ENCODE measurements at places on chromosomes 5 and 9.

DNA sequence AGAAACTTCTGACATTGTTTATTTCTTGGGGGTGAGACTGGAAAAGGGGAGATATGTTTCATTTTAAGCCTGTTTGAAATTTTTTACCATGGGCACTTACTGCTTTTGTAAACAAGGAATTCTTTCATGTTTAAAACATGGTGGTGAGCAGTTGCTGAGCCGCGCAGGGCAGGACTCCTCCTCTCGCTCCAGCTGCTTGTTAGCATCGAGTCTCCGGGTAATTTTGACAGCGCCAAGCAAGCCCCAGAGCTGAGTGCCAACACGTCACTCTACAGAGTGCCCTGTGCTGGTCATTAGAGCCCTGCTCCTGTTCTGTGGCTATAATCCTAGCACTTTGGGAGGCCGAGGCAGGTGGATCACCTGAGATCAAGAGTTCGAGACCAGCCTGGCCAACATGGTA, 116.5 kb upstream of the MSX2 start:
- no peak for DNase-seq

DNA sequence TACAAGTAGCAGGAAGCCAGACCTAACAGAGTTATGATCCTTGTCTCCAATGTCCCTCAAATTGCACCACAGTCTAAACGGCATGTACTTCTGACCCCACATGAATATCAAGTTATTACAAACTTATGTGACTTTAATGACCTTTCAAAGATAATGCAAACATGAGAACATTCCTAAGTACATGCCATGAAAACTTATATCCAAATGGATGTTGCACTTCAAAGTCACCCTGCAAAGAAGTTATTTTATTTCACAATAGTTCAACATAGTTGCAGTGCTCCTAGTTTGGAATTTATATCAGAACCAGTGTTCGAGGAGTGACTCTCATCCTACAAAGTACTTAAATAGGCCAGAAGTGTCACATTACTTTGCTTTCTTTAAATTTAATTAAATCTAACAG, 41.2 kb upstream of the ITGA1 start:
- peak; percentile 63 for DNase-seq

DNA sequence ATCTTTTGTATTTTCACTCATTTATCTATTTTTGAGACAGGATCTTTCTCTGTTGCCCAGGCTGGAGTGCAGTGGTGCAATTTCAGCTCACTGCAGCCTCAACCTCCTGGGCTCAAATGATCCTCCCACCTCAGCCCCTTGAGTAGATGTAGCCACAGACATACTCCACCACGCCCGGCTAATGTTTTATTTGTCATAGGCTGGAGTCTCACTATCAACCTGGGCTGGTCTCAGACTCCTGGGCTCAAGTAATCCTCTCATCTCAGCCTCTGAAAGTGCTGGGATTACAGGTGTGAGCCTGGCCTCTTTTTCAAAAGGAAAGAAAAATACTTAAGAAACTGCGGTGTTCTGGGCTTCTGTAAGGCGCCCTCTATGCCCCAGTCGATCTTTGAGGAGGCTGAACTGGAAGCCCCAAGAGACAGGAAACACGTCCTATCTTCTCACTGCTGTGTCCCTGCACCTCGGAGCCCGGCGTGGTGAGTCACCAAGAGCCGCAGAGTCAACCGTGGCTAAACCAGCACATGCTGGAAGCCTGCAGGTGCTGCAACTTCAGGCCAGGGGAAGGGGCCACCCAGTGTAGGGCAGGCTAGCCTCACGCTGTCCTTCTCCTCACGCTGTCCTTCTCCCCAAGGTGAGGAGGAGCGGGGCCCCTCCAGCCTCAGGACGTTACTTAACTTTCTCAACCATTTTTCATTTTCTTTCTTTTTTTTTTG, 15.2 kb upstream of the LHX3 start:
- peak; percentile 16 for DNase-seq

DNA sequence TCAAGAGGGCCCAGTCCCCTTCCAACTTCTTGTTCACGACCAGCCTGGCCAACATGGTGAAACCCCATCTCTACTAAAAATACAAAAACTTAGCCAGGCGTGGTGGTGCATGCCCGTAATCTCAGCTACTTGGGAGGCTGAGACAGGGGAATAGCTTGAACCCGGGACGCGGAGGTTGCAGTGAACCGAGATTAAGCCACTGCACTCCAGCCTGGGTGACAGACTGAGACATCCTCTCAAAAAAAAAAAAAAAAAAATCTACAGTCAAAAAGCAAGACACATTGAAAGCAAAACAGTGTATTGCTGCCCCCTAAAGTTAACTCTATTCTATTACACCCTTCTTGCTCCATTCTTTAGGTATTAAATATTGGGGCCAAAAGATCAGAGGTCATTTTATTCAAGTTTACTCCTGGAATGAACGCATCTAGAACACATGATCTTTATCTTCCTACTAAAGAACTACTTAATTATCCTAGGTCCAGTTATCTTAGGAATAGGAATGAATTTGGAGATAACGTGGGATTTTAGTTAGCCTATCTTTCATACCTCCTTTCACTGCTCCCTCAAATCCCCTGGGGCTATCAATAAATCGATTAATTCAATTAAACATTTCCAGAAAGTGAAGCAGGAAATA, 2.4 kb downstream of the ATG12 start:
- DNase-seq, result peak; percentile 42

DNA sequence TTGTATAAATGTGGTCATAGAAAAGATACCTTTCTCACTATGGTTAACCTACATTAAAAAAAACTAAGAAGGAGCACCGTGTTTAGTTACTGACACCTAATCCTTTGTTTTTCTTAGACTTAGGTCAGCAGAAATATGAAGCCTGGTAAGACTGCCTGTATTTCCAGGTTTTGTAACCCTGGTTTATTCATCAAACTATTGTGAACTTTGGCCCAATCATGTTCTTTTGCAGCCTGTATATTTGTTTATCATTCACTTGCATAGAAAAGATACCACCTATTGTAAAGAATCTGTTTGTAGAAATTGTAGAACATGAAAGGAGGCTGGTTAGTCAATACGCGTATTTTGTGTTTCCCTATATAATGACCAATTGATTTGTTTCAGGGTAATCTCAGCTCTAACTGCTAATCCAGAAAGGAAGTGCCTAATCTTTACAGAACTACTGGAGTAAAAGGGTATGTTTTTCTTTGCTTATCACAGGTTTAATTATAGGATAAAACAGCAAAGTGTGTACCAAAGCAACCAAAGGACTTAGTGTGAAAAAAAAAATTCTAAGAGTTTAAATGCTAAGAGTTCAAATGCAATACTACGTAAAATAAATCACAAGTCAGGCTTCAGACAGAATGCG, 103.6 kb downstream of the LURAP1L start:
- DNase-seq, result no peak

DNA sequence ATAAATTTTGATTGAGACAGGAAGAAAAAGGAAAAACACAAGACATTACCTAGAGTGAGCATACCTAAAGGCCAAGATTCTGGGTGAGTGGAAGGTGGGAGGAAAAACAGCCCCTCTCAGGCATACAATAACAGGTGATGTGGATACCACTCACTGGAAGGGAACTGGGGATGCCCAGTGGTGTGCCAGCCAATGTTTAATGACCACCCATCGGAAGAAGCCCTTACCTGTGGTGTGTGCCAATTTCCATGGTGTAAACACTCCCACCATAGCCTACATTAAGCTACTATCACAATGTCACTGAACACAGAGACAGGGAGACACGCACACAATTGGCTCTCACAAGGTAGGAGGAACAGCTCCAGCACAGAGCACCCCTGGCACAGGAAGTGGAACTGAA, 63.5 kb downstream of the SEMA5A start:
- DNase-seq, result no peak

DNA sequence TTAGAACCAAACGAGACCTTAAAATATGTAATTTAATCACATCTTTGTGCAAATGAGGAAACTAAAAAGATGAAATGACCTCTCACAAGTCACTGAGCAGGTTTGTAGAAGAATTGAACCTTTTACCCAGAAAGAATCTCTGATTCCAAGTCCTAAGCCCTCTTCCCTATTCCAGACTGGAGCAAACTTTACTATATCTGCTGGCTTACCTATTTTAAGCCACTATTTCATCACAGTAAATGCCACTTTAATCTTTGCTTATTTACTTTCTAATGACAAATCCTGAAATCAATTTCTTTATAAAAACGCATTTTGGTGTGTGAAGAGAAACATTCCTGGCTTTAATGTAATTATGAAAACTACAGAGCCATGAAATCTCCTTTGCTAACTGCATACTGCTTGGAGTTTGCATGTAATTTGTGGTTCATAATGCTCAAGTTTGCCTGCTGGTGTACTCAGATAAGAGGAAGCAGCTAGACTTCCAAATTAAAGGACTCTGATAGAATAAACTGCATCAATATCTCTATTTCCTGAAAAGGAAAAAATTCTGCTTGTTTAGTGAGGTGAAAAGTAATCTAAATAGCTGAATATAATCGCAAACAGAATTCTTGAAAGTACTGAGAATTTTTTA, 121.2 kb downstream of the RAB3C start:
- no peak for DNase-seq
